CD4-positive, alpha-beta T cell (primary cell): ENCODE measurements at places on chromosomes 12 and 14.

GRCh38 chr14:99348816-99349614 lies 77.0 kb upstream of the BCL11B start:
- DNase-seq, result no peak

DNA sequence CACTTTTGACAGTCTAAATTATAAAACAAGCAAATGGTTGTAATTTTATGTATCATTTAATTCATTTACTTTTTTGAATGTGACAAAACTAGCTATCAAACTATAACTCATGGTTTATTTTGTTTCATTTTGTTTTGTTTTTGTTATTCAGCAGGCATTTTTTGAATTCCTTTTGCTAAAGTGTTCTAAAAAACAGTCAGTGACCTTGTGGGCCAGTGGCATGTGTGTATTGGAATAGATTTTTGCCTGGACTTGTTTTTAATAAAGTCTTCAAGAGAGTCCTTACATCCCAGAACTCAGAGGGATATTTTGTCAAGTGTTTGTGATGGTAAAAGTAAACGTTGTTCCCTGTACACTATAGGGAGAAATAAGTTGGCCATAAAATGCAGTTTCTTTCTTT lies 369.7 kb upstream of the SYT1 start:
- no peak for DNase-seq

GRCh38 chr14:24071144-24071697 lies at the start of gene CPNE6:
TSS of gene CPNE6 (plus strand) at chr14:24071562. CDS start at chr14:24072937, 1,375 bp downstream.
- DNase-seq, result no peak

GRCh38 chr14:105464501-105464900 lies 10.1 kb upstream of the CRIP2 start:
- no peak for DNase-seq

DNA sequence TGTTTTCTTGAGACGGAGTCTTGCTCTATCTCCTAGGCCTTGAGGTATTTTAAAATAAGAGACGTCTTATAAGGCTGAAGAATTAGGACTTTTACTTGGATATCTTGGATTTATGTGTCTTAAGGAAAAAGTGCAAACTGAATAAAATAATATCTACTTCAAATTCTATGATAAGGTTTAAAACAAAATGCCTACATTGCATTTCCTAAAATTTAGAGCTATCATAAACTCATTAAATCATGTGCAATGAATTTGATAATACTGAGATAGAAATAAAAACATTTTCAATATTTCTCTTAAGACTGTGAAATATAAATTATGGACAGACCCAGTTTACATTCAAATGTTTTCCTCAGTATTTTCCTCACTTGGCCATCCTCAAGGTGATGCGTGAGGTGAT lies 729.5 kb upstream of the LMO3 start:
- DNase-seq, result no peak

DNA sequence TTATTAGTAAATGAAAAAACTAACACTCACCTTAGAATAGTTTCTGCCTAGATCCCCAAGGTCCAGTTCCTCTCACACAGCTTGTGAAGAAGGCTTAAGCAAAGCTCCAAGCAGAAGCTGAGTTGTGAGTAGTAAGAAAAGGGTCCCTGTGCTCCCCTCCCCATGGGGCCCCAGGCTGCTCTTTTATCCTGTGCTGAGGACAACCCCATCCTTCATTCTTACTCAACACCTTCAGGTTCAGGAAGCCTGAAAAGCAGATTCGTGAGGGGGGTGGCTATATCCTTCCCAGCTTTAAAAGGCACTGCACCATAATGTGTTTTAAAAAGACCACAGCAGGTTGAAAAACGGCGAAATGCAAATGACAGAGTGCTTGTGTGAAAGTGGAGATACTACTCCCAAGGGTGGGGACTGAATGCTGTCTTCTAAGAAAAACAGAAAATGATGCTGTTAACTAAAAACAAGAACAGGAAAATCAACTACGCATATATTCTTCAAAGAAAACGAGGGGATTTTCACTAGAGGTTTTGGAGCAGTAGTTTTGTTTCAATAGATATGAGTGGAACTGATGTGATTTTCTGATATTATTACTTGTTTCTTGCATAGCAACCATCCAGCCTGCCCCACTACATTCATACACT lies 182.7 kb downstream of the KTN1 start:
- DNase-seq, result no peak

GRCh38 chr14:100836941-100837804 lies 11.3 kb downstream of the MEG3 start:
- DNase-seq, result no peak

DNA sequence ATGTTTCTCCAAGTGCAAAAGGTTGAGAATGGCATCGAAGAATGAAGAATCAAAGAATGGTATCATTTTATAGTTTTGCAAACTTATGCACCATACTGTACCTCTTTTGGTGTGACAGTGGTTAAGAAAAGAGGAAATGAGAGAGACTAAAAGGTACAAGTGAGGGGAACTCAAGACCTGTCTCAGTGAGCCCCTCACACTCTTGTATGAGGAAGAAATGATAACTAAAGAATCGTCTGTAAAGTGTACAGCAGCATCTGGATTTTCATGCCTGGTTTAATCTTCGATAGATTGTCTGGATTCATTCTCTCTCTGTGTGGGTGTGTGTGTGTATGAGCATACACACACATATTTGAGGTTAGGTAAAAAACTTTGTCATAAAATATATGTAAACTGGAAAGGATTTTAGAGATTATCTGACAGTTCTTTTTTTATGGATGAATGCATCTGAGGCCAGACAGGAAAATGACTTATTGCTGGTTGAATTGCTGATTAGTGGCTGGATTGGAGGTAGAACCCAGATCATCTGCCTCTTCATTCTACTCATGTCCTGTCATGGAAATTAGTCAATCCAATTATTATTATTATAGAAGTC lies 16.0 kb upstream of the SLC38A2 start:
- DNase-seq, result no peak

GRCh38 chr12:77429426-77429825 lies 364.1 kb upstream of the E2F7 start:
- no peak for DNase-seq

DNA sequence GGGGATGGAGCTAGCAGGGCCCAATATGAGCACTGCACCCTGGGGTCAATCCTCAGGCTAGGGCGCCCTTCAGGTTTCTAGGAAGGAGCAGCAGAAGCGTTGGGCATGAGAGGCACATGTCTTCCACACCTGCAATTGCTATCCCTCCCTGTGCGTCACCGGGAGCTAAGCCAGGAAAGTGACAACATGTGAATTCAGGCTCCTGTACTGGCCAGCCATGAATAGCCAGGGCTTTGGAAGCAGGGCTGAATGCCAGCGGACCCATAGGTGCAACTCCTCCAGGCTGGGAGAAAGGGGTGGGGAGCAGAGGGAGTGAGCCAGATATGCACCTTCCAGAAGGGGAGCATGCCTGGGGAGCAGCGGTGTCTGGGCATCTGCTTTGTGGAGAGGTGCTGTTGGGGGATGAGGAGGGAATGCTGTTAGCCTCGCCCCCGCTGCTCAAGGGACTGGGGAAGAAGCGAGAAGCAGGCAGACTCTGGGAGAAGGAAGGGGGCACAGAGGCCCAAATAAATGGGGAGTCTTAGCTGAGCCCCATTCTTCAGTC lies 6.1 kb downstream of the HOXC5 start:
- no peak for DNase-seq

DNA sequence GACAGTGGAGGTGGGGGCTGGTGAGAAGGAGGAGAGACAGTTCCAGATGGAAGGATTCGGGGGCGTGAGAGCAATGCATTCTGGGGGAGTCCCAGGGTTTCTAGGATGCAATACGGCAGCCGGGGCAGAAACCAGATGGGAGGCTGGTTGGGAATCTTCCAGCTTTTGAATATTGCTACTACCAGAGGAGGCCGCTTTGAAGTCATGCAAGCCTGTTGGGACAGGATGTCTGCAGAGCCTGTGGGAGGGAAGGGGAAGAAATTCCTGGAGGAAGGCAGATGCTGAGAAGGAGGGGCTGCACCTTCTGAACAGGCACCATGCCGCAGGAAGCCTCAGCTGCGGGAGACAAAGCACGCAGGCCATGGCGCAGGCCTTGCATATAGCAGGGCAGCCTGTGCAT lies 105.4 kb downstream of the APAF1 start:
- no peak for DNase-seq

GRCh38 chr14:101446387-101446969 lies 114.8 kb upstream of the DIO3 start:
- DNase-seq, result no peak

DNA sequence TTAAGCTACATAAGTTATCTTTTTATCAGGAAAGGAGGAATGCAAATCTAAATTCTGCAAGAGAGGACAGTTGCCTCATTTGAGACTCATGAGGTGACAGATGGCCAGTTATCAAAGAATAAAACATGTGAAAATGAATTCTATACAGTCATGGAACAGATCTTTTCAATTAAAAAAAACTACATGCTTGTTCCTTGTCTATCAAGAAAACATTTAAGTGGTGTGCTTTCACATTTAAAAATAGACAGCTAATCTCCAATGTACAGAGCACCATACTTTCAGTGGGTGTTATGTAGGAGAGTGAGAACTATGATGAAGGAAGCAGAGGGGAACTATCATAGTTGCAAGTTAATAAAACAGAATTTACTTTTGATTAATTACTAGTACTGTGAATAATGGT lies 76.7 kb upstream of the TTC7B start:
- no peak for DNase-seq

GRCh38 chr12:55996201-55996714 lies 818 bp upstream of the SUOX start:
- peak; percentile 49 for DNase-seq

GRCh38 chr12:974271-974862 lies 16.7 kb upstream of the ERC1 start:
- no peak for DNase-seq

GRCh38 chr12:104049278-104049902 lies 597 bp downstream of the GLT8D2 start:
- no peak for DNase-seq

- no peak for DNase-seq
These were observed 33.5 kb downstream of the SLC15A4 start for GRCh38 chr12:128790221-128790620.

DNA sequence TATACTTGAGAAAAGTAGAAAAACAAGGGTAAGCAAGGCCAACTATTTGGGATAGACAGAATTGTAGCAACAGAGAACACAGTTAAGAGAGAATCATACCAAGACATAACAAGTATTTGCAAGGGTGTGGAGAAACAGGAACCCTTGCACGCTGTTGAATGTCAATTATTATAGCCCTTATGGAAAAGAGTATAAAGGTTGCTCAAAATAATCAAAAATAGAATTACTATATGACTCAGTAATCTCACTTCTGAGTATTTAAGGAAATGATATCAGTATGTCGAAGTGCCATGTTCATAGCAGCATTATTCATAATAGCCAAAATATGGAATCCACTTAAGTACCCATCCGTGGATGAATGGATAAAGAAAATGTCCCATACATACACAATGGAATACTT lies 193.3 kb downstream of the PHLDA1 start:
- no peak for DNase-seq

DNA sequence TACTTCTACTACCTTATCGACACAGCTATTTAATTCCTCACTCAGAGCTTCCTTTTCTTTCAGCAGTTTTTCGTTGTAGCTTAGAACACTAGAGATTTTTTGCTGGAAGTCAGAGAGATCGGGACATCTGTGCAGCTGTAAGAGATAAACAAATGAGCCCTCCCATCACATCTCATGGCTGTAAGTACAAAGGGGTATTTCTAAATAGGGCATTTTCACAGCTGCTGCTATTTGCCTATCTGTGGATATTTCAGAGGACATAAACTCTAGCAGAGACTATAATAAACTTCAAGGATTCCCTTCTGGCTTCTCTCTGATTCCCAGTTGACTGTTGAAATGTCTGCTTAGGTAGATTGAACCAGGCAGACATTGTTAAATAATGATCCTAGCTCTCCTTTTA lies 76.1 kb upstream of the SAV1 start:
- DNase-seq, result no peak

GRCh38 chr14:55446127-55446736 lies 5.8 kb upstream of the TBPL2 start:
- peak; percentile 24 for DNase-seq
